ENCODE measurements at places on chromosomes 13 and 19.

DNA sequence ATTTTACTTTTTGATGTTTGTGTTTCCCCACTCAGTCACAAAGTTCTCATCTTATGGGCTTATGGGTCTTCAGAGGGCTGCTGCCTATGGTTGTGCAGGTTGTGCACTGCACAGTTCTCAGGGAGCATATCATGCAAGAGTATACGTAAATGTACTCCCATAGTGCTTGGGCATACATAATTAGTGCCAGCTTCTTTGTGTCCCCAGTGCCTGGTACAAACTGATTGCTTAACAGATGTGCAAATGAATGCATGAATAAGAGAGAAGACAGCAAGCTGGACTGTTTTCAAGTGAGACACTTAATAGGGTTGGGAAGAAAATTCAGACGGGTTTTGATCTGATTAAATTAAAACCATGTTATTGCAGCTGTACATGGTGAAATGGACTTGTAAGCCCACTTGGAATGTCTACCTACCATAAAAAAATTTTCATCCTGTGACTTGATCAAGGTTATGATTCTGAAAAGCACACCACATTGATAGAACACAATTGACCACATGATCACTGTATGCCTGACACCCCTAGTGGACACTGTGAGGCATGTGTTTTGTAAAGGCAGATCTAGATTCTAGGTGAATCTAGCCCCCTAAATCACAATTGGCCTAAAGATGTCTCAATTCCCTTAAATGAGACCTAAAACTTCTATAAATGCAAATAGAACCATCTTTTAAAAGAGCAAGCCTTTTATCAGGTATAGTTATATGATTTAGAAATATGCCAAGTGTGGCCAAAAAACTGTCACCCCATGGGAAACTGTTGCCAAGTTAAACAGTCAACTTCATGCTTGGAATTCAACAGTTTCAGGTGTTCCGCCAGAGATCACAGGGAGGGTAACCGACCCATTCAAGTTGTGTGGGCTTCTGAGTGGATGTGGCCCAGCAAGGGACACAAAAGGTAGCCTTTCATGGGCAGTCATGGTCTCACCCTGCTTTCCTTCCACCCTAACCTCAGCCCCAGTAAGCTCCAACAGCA, 27.9 kb downstream of the FAM124A start:
- no peak for DNase-seq

DNA sequence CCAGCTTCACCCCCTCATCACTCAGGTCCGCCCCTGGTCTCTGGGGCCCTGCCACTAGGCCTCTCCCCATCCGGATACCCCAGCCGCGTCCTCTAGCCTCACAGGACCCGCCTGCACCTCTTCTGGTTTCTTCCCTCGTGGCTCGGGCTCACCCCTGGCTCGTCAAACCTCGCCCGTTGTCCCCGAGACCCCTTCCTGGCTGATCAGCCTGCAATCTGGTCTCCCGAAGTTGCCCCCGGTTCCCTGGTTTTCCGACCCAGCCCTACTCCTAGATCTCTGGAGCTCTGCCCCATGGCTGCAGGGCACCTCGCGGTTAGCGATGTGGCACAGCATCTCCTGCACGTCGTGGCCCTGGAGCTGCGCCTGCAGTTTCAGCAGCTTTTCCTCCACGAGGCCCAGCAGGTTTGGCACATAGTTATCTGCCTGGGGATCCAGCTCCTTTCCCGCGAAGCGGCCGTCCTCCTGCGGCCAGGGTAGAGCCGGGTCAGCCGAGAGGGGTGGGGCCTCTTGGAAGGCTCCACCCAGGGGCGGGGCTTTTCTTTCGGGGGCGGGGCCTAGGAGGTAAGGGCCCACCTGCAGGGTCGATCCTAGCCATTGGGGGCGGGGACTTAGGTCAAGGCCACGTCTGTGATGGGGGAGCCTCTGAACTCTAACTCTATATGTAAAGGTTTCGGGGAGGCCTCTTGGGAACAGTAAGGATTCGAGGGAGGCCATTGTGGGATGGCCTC, 2.4 kb upstream of the RGL3 start:
- DNase-seq = peak; percentile 59

GRCh38 chr13:74187564-74187963, 53.4 kb upstream of the KLF12 start:
- DNase-seq = no peak

DNA sequence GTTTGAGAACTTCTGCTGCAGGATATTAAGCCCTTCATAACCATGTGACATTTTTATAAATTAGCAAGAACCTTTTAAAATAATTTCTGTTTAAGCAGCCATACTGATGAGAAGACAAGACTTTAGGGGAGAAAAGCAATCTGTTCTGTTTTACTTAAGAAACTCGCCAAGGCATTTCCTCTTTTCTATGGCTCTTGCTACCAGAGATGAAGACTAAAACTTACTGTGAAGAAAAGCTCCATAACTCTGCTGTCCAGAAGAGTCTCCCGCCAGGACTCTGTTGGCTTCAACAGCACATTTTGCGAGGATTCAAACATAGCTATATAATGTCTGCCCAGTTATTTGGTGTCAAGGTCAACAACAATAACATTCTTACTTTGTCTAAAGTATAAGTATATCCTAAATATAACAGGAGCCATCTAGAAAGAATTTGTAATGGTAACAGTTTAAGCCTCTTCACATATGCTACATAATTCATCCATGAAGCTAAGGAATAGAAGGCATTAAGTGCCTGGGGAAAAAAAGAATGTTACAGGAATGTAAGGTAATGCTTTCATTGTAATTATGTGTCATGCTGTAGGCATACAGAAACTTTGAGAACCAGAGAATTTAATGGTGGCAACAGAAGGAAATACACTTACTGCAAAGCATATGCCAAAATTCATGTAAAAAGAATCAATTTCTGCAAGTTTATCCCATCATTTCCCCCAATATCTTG, 53.2 kb upstream of the EEF1AKMT1 start:
- no peak for DNase-seq

- DNase-seq = no peak
Measured at GRCh38 chr19:29293736-29294342, 80.9 kb upstream of the UQCRFS1 start.

GRCh38 chr19:12574036-12574435, 22.8 kb upstream of the ZNF564 start:
- DNase-seq = peak; percentile 48

GRCh38 chr13:27495551-27495950, 45.2 kb upstream of the MTIF3 start:
- DNase-seq = no peak

GRCh38 chr13:51977625-51978024, 33.6 kb downstream of the ATP7B start:
- DNase-seq = no peak

DNA sequence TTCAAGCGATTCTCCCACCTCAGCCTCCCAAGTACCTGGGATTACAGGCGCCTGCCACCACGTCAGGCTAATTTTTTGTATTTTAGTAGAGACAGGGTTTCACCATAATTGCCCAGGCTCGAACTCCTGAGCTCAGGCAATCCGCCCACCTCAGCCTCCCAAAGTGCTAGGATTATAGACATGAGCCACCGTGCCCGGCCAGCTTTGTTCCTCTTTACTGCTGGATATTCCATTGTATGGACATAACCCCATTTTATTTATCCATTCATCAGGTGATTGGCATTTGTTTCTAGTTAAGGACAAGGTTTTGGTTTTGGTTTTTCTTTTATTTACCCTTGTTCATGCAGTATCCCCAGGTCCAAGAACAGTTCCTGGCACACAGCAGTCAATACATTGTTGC, 4.1 kb upstream of the RPS9 start:
- DNase-seq = no peak

- no peak for DNase-seq
Measured at GRCh38 chr13:70964874-70965273, 856.6 kb upstream of the KLHL1 start.

DNA sequence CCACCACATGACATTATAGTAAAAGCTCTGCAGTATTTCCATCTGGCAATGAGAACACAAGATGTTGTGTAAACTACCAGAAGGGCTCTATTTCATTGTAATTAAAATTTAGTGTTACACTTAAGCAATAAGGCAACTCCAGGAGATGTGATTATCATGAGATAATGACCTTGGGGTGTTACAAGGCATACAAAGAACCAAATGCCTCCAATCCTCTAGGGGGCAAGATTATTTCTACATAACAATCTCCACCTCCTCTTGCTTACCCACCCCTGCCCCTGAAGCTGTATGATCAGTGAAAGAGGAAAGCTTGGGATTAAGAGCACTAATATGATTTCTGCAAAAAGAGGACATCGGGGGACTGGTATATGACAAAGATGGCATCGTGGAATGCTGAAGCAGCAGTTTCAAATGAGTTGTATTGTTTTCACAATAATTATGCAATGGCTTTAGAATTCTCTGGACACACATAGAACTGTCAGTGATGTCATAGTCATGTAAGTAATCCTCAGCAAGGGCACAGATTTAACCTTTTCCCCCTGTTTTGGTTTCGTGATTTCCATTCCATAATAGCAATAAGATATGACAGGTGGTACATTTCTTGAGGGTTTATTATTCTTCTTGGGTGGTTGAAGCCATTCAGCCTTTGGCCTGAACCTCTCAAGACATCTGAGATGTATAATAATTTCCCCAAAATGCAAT, 295.3 kb downstream of the MZT1 start:
- DNase-seq = no peak

GRCh38 chr13:97019236-97019635, 25.0 kb upstream of the OXGR1 start:
- no peak for DNase-seq

DNA sequence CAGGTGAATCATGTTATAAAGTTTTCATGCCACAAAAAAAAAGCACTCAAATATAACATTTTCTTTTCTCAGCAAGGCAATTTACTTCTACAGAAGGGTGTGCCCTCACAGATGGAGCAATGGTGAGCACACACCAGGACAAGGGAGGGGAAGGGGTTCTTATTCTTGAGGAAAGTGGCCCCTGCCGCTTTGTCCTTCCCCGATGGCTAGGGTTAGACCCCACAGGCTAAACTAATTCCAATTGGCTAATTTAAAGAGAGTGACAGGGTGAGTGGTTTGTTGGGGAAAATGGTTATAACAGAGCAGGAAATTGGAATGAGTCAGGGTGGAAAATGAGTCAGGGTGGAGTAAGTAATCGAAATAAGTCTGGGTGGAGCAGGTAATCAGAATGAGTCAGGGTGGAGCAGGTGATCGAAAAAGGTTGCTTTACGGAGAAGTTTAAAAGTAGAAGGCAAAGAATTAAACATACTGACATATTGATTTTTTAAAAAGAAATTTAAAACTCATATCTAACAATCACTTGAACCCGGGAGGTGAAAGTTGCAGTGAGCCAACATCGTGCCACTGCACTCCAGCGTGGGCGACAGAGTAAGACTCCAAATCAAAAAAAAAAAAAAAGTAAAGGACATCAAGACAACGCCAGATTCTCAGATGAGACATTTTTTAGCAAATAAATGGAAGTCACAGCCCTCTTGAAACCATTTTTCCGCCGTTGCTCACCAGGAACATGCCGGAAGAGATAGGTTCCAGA, 813 bp downstream of the ZNF562 start:
- peak; percentile 5 for DNase-seq

GRCh38 chr19:15248648-15249527, 16.6 kb upstream of the EPHX3 start:
- no peak for DNase-seq

DNA sequence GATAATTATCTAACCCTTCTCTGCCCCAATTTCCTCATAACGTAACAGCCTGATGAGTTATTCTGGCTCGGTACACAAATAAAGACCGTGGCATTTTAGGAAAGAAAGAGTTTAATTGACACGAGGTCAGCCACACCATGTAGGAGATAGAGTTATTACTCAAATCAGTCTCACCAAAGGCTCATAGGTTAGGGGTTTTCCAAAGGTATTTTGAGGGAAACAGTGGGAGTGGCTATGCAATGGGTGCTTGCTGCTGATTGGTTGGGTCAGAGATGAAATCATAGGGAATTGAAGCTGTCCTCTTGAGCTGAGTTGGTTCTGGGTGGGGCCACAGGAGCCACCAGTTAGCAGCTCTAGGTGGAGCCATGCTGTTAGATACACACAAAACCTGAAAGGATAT, 137.5 kb downstream of the FREM2 start:
- no peak for DNase-seq

DNA sequence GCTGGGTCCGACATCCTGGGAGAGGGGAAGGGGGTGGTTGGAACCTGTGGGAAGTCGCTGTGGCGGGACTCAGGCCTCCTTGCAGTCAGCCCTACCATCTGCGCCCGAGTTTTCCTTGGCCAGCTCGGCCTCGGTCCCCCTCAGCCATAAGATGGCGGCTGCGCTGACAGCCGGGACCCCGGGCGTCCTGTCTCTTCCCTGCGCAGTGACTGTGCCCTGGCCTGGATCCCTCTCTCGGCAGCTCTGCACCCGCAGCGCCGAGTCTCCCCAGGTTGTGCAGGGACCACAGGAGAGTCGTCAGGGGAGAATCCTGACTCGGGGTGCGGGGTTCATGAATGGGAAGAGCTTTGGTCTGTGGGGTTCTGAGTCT, 345 bp downstream of the ZNF257 start:
- no peak for DNase-seq

- no peak for DNase-seq
Measured at GRCh38 chr13:66887088-66887487, 343.0 kb downstream of the PCDH9 start.

- no peak for DNase-seq
Measured at GRCh38 chr13:66915596-66916185, 314.4 kb downstream of the PCDH9 start.

- no peak for DNase-seq
Measured at GRCh38 chr13:113020323-113021080, 51.5 kb downstream of the MCF2L start.

DNA sequence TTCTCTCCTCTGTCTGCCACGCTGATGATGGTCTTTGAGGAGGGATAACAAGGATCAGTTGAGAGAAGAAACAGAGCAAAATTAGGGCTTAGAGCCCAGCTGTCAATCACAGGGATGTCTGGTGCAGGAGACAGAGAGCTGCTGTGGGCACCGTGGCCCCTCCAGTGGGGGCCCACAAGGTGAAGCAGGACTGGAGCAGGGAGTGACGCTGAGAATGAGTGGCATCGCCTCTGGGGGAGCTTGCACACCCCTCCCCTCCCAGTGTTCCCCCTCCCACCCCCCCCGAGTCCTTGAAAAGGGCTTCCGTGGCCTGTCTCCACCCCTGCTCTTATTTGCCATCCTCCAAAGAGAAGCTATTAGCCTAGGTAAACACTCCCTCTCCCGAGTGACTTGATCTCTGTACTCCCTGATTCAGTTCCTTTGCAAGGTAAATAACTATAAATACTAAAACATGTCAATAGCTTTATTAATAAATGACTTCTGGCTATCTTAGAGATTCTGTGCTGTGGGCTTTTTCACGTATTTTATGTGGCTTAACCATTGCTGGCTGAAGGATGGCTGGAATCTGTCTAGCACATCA, 440.0 kb downstream of the ZNF536 start:
- DNase-seq = no peak

- DNase-seq = no peak
Measured at GRCh38 chr19:54281007-54281728, at the start of gene LILRB2. Gene LILRB2, minus strand, starts transcription at chr19:54281110. Its CDS starts 614 bp downstream, at chr19:54280496.

- no peak for DNase-seq
Measured at GRCh38 chr13:111855786-111856185, 211.2 kb upstream of the SOX1 start.
